C1 segment of cervical spinal cord (tissue), 14 donors: ENCODE measurements at places on chromosomes 6 and 20.

DNA sequence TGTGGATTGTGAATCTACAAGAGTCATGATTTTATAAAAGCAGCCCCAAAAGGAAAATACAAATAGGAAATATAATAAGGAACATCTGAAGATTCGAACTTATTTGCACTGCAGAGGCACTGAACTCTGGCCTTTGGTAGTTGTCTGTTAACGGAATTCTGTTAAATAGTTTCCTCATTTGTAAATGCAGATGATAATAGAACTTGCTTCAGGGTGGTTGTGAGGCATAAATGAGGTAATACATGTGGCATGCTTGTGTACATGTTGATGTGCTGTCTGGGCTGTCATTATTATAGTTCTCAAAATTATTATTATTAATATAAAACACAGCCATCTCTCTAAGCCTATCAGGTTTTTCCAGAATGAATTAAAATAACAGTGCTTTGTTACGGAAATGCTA lies 302.0 kb downstream of the NRN1 start:
- DNase-seq: no peak

DNA sequence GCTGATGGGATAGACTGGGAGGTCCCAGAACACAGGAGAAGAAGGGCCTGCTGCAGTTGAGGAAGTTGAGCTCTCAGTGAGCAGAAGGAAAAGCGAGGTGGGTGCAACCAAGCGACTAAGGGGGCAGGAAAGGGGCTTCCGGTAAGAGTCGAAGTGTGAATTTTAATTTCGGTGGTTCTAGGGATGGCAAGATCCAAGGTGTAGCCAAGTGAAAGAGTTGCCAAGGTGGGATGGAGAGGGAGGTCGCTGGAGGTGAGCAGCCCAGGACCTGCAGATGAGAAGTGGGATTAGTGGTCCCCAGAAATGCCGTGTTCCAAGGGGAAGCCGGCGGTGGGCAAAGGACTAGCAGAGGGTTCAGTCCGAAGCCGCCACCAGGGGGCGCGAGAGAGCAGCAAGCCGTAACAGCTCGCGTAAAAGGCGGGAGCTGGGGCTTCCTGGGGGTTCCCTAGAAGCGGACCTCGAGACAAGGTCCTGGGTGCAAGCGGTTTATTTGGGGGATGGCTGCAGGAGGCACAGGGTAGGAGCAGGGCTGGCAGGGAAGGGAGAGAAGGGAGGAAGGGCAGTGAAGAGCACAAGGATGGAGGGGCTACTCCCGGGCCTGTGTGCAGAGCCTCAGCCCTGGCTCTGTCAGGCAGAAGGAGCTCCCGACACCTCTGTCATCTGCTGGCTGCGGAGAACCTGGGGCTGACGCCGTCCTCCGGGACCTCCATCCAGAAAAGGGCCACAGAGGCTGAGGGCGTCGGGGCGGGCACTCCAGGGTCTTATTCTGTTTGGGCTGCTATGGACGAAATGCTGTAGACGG lies 103.6 kb downstream of the PAX1 start:
- peak; percentile 7 for DNase-seq

- no peak for DNase-seq
Observed at GRCh38 chr6:147700436-147701209, 192.1 kb downstream of the SAMD5 start.

DNA sequence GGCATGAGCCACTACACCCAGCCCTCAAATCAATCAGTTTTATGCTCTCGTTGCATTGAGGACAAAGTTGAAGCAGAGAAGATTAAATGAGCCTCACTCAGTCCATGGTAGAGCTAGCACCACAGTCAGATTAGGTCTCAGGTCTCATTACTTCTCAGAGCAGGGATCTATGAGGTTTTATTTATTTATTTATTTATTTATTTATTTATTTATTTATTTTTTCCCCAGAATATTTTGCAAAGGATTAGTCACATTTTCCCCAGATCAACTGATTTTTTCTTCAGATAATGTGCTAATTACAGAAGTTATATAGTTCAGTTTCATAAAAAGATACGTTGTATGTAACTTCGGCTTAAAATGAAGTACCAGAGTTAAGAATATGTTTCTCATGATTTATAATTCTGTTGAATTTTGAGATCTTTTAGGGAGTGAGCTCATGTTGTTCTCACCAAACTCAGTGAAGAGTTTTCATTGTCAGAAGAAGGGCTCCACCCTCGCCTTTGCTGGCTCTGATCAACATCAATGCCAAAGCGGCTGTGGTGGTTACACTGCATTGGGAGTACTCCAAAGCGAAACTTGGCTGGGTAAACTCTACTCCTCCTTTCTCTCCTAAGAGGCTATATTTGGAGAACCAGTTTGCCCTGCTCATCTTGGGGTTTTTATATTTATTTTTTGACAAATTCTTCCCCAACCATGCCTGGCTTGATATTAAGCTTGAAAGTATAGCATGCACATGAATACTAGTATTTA lies 12.9 kb upstream of the ID4 start:
- DNase-seq: no peak

DNA sequence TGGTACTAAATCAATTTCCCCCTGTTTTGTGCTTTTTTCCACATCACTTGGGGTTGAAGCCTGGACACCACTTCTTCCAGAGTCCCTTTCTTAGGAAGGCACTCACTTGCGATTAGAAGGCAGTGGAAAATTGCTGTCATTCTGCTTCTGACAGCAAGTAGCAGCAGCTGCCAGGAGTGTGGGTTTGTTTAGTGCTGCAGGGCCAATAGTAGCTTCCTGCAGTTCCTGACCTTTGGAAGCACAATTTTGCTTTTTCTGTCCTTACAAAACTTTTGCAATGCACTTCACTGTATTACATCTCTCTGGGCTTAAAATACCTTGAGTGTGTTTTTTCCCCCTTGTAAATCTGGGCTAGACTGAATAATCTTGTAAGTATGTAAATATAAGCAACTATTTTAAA lies 12.5 kb upstream of the HLA-DRA start:
- no peak for DNase-seq

GRCh38 chr20:59382157-59382725 lies 81.8 kb downstream of the EDN3 start:
- DNase-seq: no peak

- DNase-seq: no peak
Observed at GRCh38 chr6:167077241-167077932, 45.5 kb upstream of the CCR6 start.

DNA sequence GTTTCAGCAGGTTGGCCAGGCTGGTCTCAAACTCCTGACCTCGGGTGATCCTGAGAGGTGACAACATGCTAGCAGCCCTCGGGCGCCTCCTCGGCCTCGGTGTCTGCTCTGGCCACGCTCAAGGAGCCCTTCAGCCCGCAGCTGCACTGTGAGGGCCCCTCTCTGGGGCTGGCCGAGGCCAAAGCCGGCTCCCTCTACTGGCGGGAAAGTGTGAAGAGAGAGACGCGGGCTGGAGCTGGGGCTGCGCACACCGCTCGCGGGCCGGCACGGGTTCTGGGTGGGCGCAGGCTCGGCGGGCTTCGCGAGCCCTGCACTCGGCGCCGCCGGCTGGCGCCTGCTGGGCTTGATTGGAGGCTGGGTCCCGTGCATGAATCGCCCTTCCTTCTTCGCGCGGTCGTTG lies 80.8 kb upstream of the RBM24 start:
- DNase-seq: no peak

GRCh38 chr20:51833326-51833725 lies 31.0 kb upstream of the SALL4 start:
- DNase-seq: no peak

DNA sequence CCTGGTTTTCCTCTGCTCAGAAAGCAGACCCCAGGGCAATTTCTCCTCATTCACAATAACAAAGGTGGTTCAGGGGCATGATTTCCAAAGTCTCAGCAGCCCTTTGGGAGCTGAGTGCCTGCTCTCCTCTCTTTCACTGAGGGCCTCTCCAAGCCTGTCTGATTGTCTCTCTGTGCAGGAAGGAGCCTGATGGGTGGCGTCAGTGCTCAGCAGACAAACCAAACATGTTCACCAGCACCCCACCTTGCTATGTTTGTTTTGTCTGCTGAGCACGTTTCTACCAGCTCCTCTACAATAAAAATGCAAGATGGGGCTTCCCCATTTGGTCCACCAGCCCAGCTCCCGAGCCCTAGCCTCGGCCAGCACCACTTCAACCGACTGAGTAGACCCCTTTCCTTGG lies 25.4 kb upstream of the TCP11 start:
- no peak for DNase-seq

DNA sequence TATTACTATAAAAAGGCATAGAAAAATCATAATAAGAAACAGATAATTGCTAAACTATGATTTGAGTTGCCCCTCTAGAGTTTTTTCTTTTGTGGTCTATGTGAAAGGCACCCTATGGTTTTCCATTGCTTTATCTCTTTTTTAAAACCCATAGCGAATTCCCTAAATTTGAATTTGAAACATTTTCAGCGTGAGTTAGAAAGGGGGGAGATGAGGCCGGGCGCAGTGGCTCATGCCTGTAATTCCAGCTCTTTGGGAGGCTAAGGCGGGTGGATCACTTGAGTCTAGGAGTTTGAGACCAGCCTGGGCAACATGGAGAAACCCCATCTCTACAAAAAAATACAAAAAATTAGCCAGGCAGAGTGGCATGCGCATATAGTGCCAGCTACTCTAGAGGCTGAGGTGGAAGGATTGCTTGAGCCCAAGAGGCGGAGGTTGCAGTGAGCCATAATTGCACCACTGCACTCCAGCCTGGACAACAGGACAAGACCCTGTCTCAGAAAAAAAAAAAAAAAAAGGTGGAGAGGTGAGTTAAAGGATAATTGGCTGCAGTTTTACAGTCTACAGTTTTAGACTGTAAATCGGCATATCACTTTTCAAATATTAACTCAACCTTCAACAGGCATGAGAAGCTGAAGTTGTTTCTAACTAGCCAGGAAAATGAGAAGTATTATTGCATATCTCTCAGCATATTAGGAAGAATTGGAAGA lies 46.3 kb downstream of the SHLD1 start:
- no peak for DNase-seq

DNA sequence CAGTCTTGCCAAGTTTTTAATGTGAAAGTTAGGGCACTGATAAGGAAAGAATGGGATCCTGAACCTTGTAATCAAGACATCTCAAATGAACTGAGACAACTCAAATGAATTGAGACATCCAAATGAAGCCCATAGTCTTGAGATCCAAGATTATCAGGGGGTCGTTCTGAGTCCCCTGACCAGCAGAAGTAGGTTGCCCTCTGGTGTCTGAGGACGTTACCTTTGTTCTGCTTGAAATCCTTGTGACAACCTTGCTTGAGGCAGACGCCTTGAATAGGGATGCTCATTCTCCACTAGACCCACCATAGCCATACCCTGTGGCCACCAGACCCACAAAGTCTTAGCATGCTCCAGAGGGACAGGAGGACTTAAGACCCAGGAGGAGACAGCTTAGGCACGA lies 37.7 kb downstream of the ZBTB9 start:
- no peak for DNase-seq

GRCh38 chr6:139133262-139134063 lies 1.4 kb upstream of the HECA start:
- DNase-seq: no peak

DNA sequence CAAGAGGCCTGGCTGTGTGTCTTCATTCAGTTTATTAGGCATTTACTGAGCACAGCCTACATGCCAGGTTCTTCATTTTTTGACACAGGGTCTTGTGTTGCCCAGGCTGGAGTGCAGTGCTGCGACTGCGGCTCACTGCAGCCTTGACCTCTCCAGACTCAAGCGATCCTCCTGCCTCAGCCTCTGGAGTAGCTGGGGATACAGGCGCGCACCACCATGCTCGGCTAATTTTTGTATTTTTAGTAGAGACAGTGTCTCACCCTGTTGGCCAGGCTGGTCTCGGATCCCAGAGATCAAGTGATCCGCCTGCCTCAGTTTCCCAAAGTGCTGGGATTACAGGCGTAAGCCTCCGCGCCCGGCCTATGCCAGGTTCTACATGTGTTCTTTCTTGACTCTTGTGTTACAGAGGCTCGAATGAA lies 601 bp upstream of the ATRN start:
- no peak for DNase-seq

DNA sequence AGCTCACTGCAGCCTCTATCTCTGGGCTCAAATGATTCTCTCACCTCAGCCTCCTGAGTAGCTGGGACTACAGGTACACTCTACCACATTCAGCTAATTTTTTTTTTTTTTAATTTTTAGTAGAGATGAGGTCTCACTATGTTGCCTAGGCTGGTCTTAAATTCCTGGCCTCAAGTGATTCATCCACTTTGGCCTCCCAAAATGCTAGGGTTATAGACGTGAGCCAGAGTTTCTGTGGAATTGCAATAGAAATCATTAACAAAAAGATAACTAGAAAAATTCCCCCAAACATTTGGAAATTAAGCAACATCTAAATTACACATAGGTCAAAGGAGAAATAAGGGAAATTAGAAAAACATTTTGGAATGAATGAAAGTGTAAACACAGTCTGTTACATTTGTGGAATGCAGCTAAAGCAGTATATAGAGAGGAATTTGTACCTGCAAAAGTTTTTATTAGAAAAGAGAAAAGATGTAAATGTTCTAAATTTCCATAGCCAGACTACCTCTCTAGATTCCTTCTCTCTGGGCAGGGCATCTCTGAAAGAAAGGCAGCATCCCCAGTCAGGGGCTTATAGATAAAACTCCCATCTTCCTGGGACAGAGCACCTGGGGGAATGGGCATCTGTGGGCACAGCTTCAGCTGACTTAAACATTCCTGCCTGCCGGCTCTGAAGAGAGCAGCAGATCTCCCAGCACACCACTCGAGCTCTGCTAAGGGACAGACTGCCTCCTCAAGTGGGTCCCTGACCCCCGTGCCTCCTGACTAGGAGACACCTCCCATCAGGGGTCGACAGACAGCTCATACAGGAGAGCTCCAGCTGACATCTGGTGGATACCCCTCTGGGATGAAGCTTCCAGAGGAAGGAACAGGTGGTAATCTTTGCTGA lies 51.3 kb downstream of the ATRN start:
- no peak for DNase-seq

GRCh38 chr6:52575502-52575892 lies 1.4 kb downstream of the TRAM2 start:
- no peak for DNase-seq

DNA sequence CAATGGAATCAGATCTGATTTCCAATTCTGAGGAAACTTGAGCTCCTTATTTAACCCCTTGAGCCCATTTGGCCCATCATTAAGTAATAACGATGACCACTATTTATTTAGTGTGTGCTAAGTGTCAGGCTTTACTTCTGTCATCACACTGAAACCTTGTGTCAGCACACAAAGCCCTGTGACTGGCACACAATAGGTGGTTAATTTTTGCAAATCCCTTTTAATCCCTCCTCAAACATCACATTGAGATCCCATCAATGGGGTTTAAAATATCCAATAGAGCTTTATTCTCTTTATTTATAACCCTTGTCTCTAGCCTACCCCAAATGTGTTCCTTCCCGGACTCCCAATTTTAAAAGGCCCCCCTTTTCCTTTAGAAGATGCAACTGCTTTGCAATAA lies 656.8 kb upstream of the CHD6 start:
- DNase-seq: no peak

DNA sequence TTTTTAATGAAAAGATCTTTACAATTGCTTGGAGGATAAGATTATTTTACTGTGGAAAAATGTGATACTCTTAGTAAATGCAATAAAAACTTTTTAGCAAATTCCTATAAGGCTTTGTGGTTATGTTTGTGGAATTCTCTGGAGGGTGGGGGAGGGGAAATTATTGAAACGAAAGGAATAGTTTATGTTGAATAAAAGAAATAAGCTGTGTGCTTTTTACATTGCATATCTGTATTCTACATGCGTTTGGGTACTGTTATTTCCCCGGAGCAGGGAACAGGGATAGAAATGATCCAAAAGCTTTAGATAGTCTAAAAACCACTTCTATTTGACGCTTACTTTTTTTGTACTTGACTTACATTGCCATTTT lies 143.8 kb downstream of the SLC16A10 start:
- no peak for DNase-seq

- DNase-seq: no peak
Observed at GRCh38 chr6:14002176-14002947, 77.6 kb downstream of the RNF182 start.

- peak; percentile 6 for DNase-seq
Observed at GRCh38 chr6:69953491-69953890, 87.1 kb downstream of the COL19A1 start.
